Panc1 (cell line): ENCODE measurements at places on chromosomes 1 and 21. TPM values are rescaled to one million over a fixed set of nuclear protein-coding genes. Genes with fewer than 3 reads are reported as not detected.

BNIPL gene
- total RNA-seq, result 0.46 TPM

DYNLT4 gene
- total RNA-seq, result not detected

DNA sequence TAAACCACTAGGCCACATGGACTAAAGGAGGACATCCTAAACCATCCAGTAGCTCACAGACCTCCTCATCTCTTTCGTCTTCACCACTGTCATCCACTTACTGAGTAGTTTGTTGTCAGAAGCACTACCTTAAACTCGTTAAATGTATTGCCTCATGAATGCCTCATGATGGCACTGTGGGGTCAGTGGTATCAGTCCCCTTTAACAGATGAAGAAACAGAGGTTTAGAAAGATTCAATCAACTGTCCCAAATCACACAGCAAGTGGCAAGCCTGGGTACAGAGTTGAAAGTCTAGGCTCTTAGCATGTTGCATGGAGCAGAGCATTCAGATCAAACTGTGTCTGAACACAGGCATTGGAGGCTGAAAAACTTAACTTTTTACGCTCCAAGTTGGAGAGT is 183.6 kb upstream of the KIAA0040 start:
- H3K4me3 ChIP-seq, result no peak overlapping the region
- H3K27me3 ChIP-seq, result no peaks in the 10 kb centered on the region
- no peak for DNase-seq
- no peaks in the 10 kb centered on the region for H3K4me1 ChIP-seq
- H3K36me3 ChIP-seq, result no peaks in the 10 kb centered on the region

DNA sequence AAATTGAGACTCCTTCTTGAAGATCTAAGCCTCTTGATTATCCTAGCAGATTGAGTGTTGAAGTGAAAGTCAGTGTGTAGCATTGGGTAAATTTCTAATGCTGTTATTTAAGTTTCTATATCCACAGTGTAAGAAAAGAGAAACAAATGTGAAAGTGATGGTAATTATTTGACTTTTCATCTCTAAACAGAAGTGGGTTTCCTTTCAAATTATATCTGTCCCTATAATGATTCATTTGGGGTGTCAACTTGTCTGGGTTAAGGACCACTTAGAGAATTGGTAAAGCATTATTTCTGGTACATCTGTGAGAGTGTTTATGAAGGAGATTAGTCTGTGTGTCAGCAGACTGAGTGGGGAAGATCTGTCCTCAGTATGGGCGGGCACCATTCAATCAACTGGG is 133.0 kb upstream of the HMCN1 start:
- H3K27me3 ChIP-seq, result no peaks in the 10 kb centered on the region
- DNase-seq, result no peak
- no peaks in the 10 kb centered on the region for H3K4me1 ChIP-seq
- H3K27ac ChIP-seq, result peak overlapping the region; percentile 29; the same call in 1 of the 2 replicates
- no peak overlapping the region for H3K4me3 ChIP-seq

MYOG gene
- total RNA-seq, result not detected

- H3K36me3 ChIP-seq, result no peaks in the 10 kb centered on the region
- H3K27me3 ChIP-seq, result peaks cover 12% of the 10 kb centered on the region
- H3K4me1 ChIP-seq, result no peaks in the 10 kb centered on the region
- H3K4me3 ChIP-seq, result peak overlapping the region; percentile 58
- DNase-seq, result no peak
Observed at GRCh38 chr1:224617410-224618355, 1.6 kb downstream of the CNIH3 start.

DNA sequence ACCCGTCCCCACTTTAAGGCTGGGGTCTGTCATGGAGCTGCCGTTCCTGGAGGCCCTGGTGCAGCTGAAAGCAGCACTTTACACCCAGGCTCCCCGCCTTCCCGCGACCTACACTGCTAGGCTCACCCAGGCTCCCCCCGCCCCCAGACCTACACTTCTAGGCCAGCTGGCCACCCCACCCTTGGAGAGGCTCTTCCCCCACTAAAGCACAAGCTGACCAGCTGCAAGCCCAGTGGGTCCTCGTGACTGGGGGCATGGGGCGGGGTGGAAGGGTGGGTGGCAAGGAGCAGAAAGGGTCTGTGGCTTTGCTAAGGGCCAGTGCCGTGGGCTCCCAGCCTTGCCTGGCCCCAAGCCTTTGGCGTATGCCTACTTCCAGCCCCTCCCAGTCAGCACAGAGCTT is 9.7 kb upstream of the ARHGEF16 start:
- H3K36me3 ChIP-seq, result no peaks in the 10 kb centered on the region
- DNase-seq, result no peak
- no peaks in the 10 kb centered on the region; the same call in none of the 2 replicates for H3K27me3 ChIP-seq

CALML6 gene
- 1.5 TPM for total RNA-seq

DNA sequence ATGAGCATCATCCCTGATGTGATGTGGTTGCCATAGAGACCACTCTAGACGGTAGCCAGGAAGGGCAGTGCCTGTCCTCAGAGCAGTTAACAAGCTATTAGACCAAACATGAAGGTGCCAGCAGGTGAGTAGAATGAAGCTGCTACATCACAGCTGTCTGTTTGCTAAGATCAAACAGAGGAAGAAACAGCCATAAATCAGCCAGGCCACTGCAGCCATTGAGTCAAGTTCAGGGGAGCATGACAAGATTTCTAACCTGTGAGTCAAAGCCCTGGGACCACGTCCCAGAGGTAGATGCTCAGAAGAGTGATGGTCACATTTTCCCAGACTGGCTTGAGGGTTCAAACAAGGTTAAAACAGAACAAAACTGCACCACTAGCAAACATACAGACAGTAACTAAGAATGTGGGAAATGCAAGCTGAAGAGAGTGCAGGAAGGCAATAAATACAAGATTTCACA is 450.6 kb upstream of the DAB1 start:
- no peaks in the 10 kb centered on the region for H3K36me3 ChIP-seq
- DNase-seq, result no peak
- H3K27me3 ChIP-seq, result no peaks in the 10 kb centered on the region; the same call in 1 of the 2 replicates
- H3K27ac ChIP-seq, result no peak overlapping the region

GRCh38 chr1:84570436-84571149 is 3.6 kb downstream of the CTBS start:
- no peak overlapping the region for H3K27ac ChIP-seq
- DNase-seq, result no peak
- H3K4me3 ChIP-seq, result no peak overlapping the region
- no peaks in the 10 kb centered on the region for H3K27me3 ChIP-seq
- 0 out of 2 replicates have a peak, but pooled peaks cover 5% of the 10 kb centered on the region for H3K36me3 ChIP-seq

- H3K36me3 ChIP-seq, result no peaks in the 10 kb centered on the region
- no peak overlapping the region for H3K4me3 ChIP-seq
- H3K27me3 ChIP-seq, result no peaks in the 10 kb centered on the region
- no peaks in the 10 kb centered on the region for H3K4me1 ChIP-seq
- no peak overlapping the region for H3K27ac ChIP-seq
Observed at GRCh38 chr1:60065199-60065598, 8.4 kb downstream of the C1orf87 start.

- no peak overlapping the region for H3K27ac ChIP-seq
- no peaks in the 10 kb centered on the region for H3K4me1 ChIP-seq
- no peaks in the 10 kb centered on the region for H3K36me3 ChIP-seq
- DNase-seq, result no peak
- no peak overlapping the region for H3K4me3 ChIP-seq
Observed at GRCh38 chr21:34571994-34572393, 42.9 kb downstream of the RCAN1 start.

- H3K27me3 ChIP-seq, result no peaks in the 10 kb centered on the region
- peaks cover 50% of the 10 kb centered on the region for H3K4me1 ChIP-seq
Observed at GRCh38 chr1:150560576-150561253, 11.5 kb downstream of the ADAMTSL4 start.

DYNLT5 gene
- total RNA-seq, result not detected

- H3K4me1 ChIP-seq, result no peaks in the 10 kb centered on the region
- H3K4me3 ChIP-seq, result no peak overlapping the region
- no peaks in the 10 kb centered on the region for H3K36me3 ChIP-seq
- no peaks in the 10 kb centered on the region for H3K27me3 ChIP-seq
Observed at GRCh38 chr1:5329068-5329739, 663.0 kb downstream of the NPHP4 start.
